ENCODE measurements at places on chromosomes 3 and 15. TPM values are rescaled to one million over a fixed set of nuclear protein-coding genes. Genes with fewer than 3 reads are reported as not detected.

Gene KLHL6
- total RNA-seq, result under 0.01 TPM

Gene EOGT
- 36.6 TPM for total RNA-seq

Gene TMEM39A
- total RNA-seq, result 67.6 TPM

Gene DUOXA2
- total RNA-seq, result not detected

Gene UCN2
- total RNA-seq, result 0.83 TPM

Gene NPAP1
- total RNA-seq, result not detected

Gene DNAH12
- under 0.01 TPM for total RNA-seq

Gene SLC30A4
- 9.5 TPM for total RNA-seq

Gene EFCC1
- total RNA-seq, result not detected

Gene CYP11A1
- 1.1 TPM for total RNA-seq

Gene ROBO1
- 98.5 TPM for total RNA-seq

Gene SEMA3G
- total RNA-seq, result under 0.01 TPM

Gene VIPR1
- not detected for total RNA-seq

Gene KNL1
- total RNA-seq, result 1.3 TPM

Gene ISLR
- 157 TPM for total RNA-seq

Gene GP5
- 0.14 TPM for total RNA-seq

Gene SH2D7
- not detected for total RNA-seq

Gene CX3CR1
- not detected for total RNA-seq

Gene GCNT3
- total RNA-seq, result 0.14 TPM

Gene DLL4
- 0.46 TPM for total RNA-seq

Gene PLAAT1
- total RNA-seq, result not detected

Gene CFAP91
- 0.18 TPM for total RNA-seq

Gene PIK3R4
- total RNA-seq, result 25.3 TPM

Gene RETNLB
- not detected for total RNA-seq

Gene CTXN2
- total RNA-seq, result not detected

Gene SYNPR
- total RNA-seq, result not detected

Gene PLA2G4D
- total RNA-seq, result not detected

Gene RBP2
- not detected for total RNA-seq

Gene SPESP1
- 3.2 TPM for total RNA-seq

Gene NMNAT3
- 0.28 TPM for total RNA-seq

Gene CD276
- 104 TPM for total RNA-seq

Gene TYRO3
- total RNA-seq, result 4.3 TPM

Gene THRB
- total RNA-seq, result 1.4 TPM

Gene SNRPA1
- 8.0 TPM for total RNA-seq

Gene ACOX2
- 25.8 TPM for total RNA-seq

Gene ANKRD34C
- total RNA-seq, result not detected

Gene KCNMB3
- total RNA-seq, result 1.1 TPM

Gene CKMT1A
- 0.18 TPM for total RNA-seq

Gene CCDC80
- 1,612 TPM for total RNA-seq

Gene TMC3
- not detected for total RNA-seq

Gene FBXW12
- not detected for total RNA-seq

Gene PLSCR2
- total RNA-seq, result not detected

Gene MGA
- total RNA-seq, result 28.5 TPM

Gene RTP1
- not detected for total RNA-seq

Gene SUMF1
- 65.2 TPM for total RNA-seq

Gene AADACL2
- total RNA-seq, result not detected

Gene ERC2
- not detected for total RNA-seq

Gene DZIP1L
- total RNA-seq, result 29.4 TPM

Data from smooth muscle cell of bladder (primary cell).